Sigmoid colon (tissue), 7 donors: ENCODE measurements at places on chromosomes 5 and 9. TPM values are rescaled to one million over a fixed set of nuclear protein-coding genes. Genes with fewer than 3 reads are reported as not detected.

Gene HRH2
- total RNA-seq = 1.5 TPM

Gene AHRR
- total RNA-seq = 1.4 TPM

Gene ANKRD33B
- 4.6 TPM for total RNA-seq

Gene CSF1R
- 44.4 TPM for total RNA-seq

Gene TYRP1
- not detected for total RNA-seq

Gene PRR7
- total RNA-seq = 2.5 TPM

Gene C9orf153
- total RNA-seq = 0.99 TPM

- no peak for DNase-seq
- H3K4me3 ChIP-seq = no peak overlapping the region
- H3K36me3 ChIP-seq = no peaks in the 10 kb centered on the region
- no peak overlapping the region for H3K27ac ChIP-seq
Observed at GRCh38 chr5:27571681-27572080, 533.3 kb upstream of the CDH9 start.

GRCh38 chr5:10289353-10289752, 18.3 kb downstream of the CMBL start:
- no peaks in the 10 kb centered on the region for H3K4me1 ChIP-seq
- H3K36me3 ChIP-seq = peaks cover 31% of the 10 kb centered on the region
- no peak overlapping the region for H3K27ac ChIP-seq
- no peaks in the 10 kb centered on the region for H3K27me3 ChIP-seq
- no peak for DNase-seq

GRCh38 chr9:129554649-129555048, 66.3 kb downstream of the C9orf50 start:
- no peaks in the 10 kb centered on the region for H3K36me3 ChIP-seq
- no peak overlapping the region for H3K4me3 ChIP-seq
- H3K27me3 ChIP-seq = no peaks in the 10 kb centered on the region
- H3K4me1 ChIP-seq = peaks cover 9% of the 10 kb centered on the region
- DNase-seq = no peak

GRCh38 chr9:96084331-96084734, 208.8 kb downstream of the ERCC6L2 start:
- no peaks in the 10 kb centered on the region for H3K27me3 ChIP-seq
- no peak for DNase-seq

DNA sequence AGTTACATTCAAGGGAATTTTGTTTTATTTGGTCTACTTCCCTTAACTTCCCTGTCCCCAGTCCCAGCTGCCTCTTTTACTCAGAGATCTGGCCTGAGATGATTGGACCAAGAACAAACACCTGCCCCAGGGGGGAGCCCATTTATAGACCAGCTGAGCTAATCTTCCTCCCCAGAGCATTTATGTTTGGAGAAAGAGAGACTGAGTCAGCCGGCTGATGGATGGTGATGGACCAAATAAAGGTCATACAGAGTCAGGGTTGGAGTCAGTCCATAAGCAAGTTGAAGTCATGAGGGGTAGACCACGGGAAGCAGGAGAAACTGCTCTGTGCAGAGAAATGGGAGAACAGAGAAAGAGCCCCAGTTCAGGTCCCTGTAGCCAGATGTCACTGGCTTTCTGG, 77.7 kb downstream of the TMEM174 start:
- H3K27ac ChIP-seq = no peak overlapping the region
- H3K27me3 ChIP-seq = no peaks in the 10 kb centered on the region
- H3K4me1 ChIP-seq = no peaks in the 10 kb centered on the region
- H3K4me3 ChIP-seq = no peak overlapping the region
- no peaks in the 10 kb centered on the region for H3K36me3 ChIP-seq

DNA sequence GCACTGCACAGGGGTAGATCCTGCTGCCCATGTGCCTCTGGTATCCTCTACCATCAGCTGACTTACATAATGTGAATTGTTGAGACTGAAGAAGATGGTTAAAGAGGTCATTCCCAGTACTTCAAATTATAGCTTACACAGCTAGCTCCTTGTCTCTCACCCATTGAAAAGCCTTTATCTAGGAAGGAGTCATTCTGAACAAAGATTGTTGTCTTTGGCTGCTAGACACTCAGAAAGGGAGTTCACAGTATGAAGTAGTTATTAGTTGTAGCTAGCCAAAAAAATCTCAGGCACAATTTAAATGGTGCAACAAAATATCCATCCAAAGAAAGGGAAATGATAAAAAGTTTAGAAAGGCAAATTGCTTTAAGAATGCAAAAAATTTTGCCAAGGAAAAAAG, 102.0 kb upstream of the NREP start:
- no peaks in the 10 kb centered on the region for H3K36me3 ChIP-seq
- H3K4me3 ChIP-seq = no peak overlapping the region
- no peaks in the 10 kb centered on the region for H3K27me3 ChIP-seq
- H3K27ac ChIP-seq = no peak overlapping the region

- peak within 1 kb of the TSS; percentile 61 for H3K4me3 ChIP-seq
- H3K4me1 ChIP-seq = peaks cover 30% of the 10 kb centered on the region
- no peaks in the 10 kb centered on the region for H3K27me3 ChIP-seq
- no peak for DNase-seq
- no peaks in the 10 kb centered on the region for H3K36me3 ChIP-seq
Observed at GRCh38 chr9:137222190-137223077, at the start of gene RNF208. Gene RNF208 (minus strand): TSS chr9:137222240. CDS start chr9:137221212, 1,028 bp downstream.
